ENCODE measurements at places on chromosomes 7 and 10. TPM values are rescaled to one million over a fixed set of nuclear protein-coding genes. Genes with fewer than 3 reads are reported as not detected.

UFSP1 gene
- 8.5 TPM for total RNA-seq

PLA2G12B gene
- 1.1 TPM for total RNA-seq

FIS1 gene
- 230 TPM for total RNA-seq

PRSS1 gene
- total RNA-seq: not detected

AGR2 gene
- total RNA-seq: 34.2 TPM

RAPGEF5 gene
- total RNA-seq: 68.1 TPM

All from upper lobe of left lung (tissue), 6 donors.